A172 (cell line): ENCODE measurements at places on chromosomes 13 and 19. TPM values are rescaled to one million over a fixed set of nuclear protein-coding genes. Genes with fewer than 3 reads are reported as not detected.

PRTN3 gene
- total RNA-seq, result 0.14 and 0.16 TPM in 2 replicates

PRRG2 gene
- 0.43 and 0.79 TPM in 2 replicates for total RNA-seq

- no peak for DNase-seq
These were observed 12.1 kb downstream of the KDM4B start for GRCh38 chr19:4980838-4981680.

GRCh38 chr19:39413911-39414608 is 1.6 kb downstream of the PLEKHG2 start:
- peak; percentile 35 for DNase-seq

GRCh38 chr19:48670699-48671445 is 1.9 kb downstream of the NTN5 start:
- DNase-seq, result no peak
